Stimulated activated CD4-positive, alpha-beta T cell treated with anti-CD3 and anti-CD28 coated beads, Interleukin-2, amount 100 ng/mL, for 24 hours (primary cell): ENCODE measurements at places on chromosomes 3 and 15.

GRCh38 chr3:13072239-13072599 lies 1.0 kb downstream of the IQSEC1 start:
- no peak for DNase-seq

- DNase-seq, result peak; percentile 74
These were observed 108.9 kb downstream of the FBLN2 start for GRCh38 chr3:13657660-13658435.

- no peak for DNase-seq
These were observed 51.1 kb downstream of the CMTM7 start for GRCh38 chr3:32442766-32443165.

DNA sequence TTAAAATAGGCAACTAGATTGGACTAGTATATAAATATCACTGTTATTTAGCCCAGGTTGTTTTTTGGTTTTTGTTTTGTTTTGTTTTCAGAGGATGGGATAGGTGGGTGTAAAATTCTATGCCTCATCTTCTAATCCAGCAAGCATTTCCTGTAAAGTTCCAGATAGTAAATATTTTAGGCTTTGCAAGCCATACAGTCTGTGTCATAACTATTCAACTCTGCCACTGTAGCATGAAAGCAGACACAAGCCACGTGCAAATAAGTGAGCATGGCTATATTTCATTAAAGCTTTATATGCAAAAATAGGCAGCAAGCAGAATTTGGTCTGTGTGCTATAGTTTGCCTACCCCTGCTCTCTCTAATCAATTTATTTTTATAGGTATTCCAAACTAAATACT lies 657.3 kb upstream of the TGFBR2 start:
- DNase-seq, result no peak

DNA sequence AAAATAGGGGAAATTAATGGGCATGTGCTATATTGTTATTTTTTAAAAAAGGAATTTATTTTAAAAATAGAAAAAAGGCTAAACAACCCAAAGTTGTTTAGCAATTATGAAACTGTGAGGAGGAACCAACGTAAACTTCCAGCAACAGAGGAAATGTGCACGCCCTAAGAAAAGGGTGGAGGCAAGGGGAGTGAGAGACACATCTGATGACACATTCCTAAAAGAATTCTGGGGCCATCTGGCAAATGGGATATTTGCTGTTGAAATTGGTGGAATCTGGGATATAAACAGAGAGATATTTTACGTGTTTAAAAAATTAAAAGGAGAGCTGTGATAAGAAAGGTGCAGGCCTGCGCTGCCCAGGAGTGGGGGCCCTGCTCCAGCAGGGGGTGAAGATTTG lies 50.8 kb upstream of the MUC13 start:
- DNase-seq, result no peak

GRCh38 chr15:52383100-52383588 lies 87.5 kb upstream of the MYO5C start:
- no peak for DNase-seq

DNA sequence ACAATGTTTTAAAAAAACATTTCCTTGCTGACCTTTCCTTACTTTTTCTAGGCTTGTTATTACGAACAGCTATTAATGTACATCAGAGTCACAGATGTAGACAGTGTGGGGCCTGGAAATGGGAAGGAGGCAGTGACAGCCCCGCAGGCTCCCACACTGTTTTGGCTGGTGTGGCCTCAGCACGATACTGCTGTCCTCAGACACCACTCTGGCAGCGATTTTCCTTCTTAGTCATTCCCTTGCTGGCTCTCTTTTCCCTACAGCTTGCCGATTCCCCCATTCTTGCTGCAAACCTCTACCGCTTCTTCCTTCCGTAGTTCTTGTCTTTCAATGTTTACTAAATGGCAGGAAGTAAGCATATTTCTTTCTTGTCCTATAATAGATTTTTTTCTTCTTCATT lies 113.1 kb downstream of the ABI3BP start:
- no peak for DNase-seq

DNA sequence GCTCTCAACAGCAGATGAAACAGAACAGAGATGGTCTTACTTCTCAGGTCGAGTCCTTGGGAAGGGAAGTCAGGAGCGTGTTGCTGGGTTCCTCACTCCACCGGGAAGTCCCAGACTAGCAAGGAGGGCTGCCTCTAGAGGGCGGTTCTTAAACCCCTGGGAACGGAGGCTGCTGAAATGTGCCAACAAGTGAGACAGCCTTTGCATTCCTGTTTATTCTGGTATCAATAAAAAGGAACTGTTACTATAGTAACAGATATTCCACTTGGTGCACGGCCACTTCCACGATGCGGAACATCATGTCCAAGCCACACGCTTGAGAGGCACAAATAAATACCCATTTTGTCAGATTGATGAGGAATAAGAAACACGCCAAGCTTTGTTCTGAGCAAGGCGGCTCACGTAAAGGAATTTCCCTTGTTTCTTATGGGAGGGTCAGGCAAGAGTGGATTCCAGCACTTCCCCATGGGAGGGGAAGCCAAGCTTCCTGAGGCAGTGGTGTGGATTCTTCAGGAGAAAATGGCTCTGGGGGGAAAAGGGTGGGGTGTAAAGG lies at the start of gene FAM107A:
Gene FAM107A, minus strand, starts transcription at position 123 of the 553 bp plus-strand sequence. CDS start 7,531 bp downstream, outside the sequence.
- no peak for DNase-seq

DNA sequence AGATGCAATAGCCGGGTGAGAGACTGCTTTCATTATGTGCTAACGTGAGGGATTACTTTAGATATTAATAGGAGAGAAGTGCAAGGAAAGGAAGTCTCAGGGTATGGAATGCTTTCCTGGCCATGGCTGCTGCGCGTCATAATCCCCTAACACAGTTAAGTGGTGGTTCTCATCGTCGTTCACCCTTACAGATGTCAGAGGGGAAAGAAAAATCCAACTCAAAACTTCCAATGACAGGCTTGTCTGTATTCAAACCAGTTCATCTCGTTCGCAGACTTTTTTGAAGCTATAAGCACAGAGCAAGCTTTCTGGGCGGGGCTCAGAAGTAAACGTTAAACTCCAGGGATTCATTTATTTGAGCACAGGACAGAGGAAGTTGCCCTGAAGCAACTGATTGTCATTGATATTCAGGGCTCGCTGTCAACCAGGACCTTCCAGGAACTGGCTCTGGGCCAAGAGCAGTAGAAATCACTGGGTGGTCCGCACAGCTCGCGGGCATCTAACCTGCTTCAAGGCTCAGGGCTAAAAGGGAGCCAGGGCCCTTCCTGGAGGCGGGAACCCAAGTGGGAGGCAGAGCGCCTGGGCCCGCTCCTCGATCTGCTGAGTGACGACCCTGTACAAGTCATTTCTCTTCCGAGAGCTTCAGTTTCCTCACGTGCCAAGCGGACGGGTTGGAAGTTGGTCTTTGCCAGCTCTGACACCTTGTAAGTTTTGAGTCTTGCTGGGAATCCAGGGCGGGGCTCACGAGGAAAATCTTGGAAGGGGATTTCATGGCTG lies 1.1 kb upstream of the LPP start:
- no peak for DNase-seq

DNA sequence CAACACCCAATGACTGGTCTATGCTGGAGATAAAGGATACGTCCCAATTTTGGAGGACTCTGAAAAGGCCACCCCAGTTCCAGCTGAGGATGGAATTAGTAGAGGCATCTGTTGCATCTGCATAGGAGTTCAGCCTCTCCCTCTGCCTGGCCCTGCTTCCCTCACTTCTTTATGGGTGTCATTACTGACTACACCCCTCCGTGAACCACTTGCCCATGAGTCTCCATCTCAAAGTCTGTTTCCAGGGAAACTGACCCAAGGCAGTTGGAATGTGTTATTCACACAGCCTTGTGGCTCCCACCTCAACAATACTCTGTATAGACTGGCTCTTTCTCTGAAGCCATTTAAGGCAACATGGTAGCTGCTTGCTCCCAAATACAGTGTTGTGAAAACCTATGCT lies 21.4 kb upstream of the PCOLCE2 start:
- DNase-seq, result no peak

GRCh38 chr3:117480525-117480924 lies 770.9 kb downstream of the TUSC7 start:
- no peak for DNase-seq

GRCh38 chr3:36707623-36708409 lies 56.5 kb downstream of the DCLK3 start:
- no peak for DNase-seq

DNA sequence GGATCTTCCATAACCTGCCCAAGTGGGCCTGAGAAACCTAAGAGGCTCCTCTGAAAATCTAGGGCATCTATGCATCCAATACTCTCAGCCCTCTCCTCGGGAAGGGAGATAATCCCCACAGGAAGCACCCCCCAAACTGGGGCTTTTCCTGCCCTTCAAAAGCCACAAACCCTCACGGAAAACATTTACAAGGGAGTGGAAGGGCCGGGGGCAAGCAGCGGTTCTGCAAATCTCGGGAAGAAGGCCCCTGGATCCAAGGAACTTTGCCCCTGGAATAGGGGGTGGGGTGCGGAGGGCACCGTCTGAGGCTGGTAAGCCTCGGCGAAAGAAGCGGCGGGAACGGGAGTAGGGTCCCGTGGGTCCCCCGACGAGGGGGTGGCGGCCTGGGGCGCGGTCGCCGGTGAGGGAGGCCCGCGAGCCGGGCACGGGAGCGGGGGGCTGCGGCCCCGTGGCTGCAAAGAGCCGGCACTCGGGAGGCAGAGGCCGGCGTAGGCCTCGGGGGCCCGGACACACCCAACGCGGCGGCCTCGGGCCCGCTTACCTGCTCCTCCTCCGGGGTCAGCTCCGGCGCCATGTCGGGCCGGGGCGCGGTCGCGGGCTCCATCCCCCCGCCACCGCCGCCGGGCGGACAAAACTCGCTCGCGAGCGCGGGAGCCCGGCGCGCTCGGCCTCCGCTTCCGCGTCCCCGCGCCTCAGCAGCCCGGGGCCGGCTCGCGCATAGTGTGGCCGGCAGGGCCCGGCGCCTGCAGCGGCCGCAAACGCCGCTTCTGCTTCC lies 755 bp downstream of the PTPN9 start:
- DNase-seq, result peak; percentile 29

GRCh38 chr3:29731050-29731449 lies 450.2 kb downstream of the RBMS3 start:
- DNase-seq, result no peak

DNA sequence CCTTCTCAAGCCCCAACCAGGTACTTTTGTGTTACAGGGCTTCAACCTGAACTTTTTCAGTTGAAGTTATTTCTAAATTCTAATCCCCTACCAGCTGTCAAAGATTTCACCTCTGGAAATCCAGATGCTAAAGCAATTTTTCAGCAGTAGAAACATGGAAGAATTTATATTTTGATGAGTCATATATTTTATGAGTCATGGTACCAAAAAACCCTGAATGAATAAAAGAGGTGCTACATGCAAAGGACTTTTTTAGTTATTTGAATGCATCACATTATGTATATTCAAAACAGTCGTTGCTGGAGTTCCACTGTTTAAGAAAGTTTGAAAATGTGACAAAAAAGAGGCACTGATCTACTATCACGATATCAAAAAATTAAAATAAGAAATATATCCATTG lies 96.0 kb upstream of the ZNF385D start:
- DNase-seq, result no peak

GRCh38 chr15:43414196-43414595 lies 43.3 kb downstream of the TUBGCP4 start:
- no peak for DNase-seq

DNA sequence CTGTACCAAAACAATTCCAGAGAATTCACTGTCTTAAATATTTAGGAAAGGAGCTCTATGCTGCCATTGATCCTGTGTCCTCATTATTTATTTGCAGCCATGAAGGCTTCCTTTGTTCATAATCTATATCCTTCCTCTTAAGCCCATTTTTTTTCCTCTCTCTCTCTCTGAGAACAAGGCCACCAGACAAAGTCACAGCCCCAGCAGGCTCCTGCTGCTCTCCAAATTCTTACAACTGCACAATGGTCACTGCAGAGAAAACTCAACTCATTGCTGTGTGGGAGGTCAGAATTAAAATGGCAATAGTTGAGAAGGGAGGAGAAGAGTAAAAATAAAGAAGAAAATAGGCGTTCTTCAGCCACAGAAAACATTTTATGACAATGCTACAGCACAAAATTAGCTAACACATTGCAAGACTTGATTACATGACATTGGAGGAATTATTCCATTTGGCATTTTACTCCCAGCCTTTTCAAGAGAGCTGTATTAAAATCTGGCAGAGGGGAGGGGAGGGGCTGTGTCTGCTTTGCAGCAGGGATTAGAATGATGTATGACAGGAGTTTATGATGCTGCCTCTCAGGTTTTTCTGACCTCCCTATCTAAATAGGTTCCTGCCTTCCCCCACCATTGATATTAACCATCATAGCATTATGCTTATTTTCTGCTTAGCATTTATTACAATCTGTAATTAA lies 399.7 kb upstream of the THBS1 start:
- DNase-seq, result no peak

GRCh38 chr3:179510496-179510895 lies 52.2 kb upstream of the ACTL6A start:
- no peak for DNase-seq
